ENCODE measurements at places on chromosomes 16 and 17. TPM values are rescaled to one million over a fixed set of nuclear protein-coding genes. Genes with fewer than 3 reads are reported as not detected.

Gene CCL8
- total RNA-seq = not detected

Gene TBC1D3
- total RNA-seq = not detected

Gene SNX20
- not detected for total RNA-seq

Gene DPEP1
- 4.1 TPM for total RNA-seq

Gene TMIGD1
- not detected for total RNA-seq

Gene SLFN12
- 2.2 TPM for total RNA-seq

Gene POLR2A
- total RNA-seq = 106 TPM

Gene TBC1D3B
- 13.5 TPM for total RNA-seq

Gene IQCK
- total RNA-seq = 20.0 TPM

Gene NXN
- 34.7 TPM for total RNA-seq

Gene TNK1
- 1.3 TPM for total RNA-seq

Data from parietal lobe (tissue), 2 donors.